ENCODE measurements at places on chromosomes 7 and 10.

- no peak for DNase-seq
These were observed 184.4 kb downstream of the DNAJB6 start for GRCh38 chr7:157521061-157521731.

GRCh38 chr10:10642189-10642588, 375.5 kb upstream of the CELF2 start:
- DNase-seq = no peak

DNA sequence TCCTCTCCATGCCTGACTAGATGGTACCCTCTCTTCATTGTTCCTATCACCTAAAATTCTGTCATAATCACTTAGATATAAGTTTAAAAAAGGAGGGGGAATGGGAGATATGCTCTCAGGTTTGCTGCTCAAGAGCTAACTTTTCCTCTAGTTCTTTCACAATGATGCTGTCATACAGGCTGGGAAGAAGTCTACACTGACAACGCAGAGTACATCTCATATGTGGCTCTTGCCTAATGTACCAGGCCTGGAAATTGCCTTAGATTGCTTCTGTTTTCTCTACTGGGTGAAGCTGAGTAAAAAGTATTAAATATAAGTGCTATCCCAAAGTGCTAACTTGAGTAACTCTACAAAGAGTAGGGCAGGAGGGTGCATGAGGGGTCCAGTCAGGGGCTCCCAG, 43.8 kb upstream of the BET1 start:
- no peak for DNase-seq

- no peak for DNase-seq
These were observed 683.9 kb downstream of the XPNPEP1 start for GRCh38 chr10:109239371-109239770.

DNA sequence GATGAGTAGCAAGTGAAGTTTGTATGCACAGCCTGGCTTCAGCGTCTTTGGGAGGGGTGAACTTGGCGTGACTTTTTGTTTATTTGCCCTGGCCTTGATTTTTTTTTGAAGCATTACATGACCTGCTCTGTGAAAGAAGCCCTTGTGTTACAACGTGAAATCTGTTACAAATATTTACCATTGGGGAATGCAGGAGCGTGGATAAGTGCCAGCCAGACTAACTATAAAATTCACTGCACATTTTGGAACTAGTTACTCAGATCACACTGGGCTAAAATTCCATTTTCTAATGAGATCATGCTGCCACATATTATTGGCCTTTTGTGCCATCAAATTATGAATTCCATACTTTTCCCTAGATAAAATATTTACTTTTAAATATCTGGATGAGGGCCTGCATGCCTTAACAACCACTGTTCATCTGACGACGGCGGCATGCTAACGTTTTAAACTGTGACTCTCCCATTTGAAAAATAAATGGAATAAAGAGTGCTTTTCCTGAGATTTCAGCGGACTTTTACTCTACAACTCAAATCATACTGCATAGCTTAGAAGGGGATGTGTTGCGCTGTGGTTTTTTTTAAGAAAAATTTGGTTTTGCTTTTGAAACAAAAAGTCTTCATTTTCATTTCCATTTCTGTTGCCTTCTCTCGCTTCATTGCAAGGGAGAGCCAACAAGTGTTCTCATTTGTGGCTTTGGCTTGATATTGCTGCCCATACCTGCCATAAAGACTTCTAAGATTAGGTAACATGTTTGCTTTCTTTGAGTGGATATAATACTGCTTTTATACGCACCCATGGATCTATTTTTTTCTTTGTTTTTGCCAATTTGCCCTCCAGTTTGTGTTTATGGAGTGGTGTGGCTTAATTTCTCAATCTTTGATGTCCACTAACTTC, 352.2 kb downstream of the TFEC start:
- DNase-seq = no peak

GRCh38 chr10:11197266-11197712, 179.6 kb downstream of the CELF2 start:
- DNase-seq = no peak

- no peak for DNase-seq
These were observed 78.3 kb upstream of the NRP1 start for GRCh38 chr10:33412653-33413361.

- DNase-seq = no peak
These were observed 1.5 kb downstream of the MDFIC start for GRCh38 chr7:114923403-114923713.

GRCh38 chr7:158312789-158313188, 274.8 kb downstream of the PTPRN2 start:
- no peak for DNase-seq

- DNase-seq = no peak
These were observed 54.6 kb upstream of the PITRM1 start for GRCh38 chr10:3226960-3227744.
